ENCODE measurements at places on chromosomes 1 and 21.

DNA sequence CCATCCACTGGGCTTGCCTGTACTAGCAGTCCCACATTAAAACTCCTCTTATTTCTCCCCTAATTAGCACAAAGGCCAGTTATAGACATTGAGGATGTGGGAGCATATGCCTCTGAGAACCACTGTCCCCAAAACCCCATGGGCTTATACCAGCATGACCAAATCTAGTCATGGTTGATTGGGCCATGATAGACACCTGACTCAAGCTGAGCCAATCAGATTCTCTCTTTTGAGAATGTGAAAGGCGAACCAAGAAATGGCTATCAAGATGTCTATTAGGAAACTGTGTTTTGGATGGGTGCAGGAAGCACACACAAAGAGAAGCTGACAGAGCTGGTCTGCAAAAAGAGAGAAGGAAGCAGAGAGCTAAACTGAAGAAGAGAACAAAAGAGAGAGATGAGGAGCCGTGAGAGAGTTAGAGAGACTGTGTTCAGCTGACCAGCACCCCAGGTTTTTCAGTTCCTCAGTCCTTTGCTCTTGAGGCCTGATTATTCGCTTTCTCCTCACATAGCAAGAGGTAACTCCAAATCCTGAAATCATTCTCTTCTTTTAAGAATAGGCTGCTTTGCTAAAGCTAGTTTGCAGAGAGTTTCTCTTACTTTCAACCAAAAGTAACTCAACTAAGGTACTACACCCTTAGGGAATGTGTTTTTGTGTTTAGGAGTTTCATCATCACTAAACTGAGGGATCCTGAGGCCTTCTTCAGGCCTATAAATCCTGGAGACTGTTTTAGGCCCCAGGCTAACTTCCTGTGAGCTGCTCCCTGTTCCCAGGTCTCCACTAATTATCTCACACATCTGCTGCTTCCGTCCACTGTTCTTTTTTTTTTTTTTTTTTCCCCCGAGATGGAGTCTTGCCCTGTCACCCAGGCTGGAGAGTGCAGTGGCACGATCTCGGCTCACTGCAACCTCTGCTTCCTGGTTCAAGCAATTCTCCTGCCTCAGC lies 7.9 kb upstream of the TIPRL start:
- no peak for DNase-seq

- no peak for DNase-seq
Observed at GRCh38 chr1:219581766-219582165, 31.1 kb downstream of the ZC3H11B start.

- DNase-seq: no peak
Observed at GRCh38 chr1:8814865-8815264, 2.6 kb downstream of the RERE start.

DNA sequence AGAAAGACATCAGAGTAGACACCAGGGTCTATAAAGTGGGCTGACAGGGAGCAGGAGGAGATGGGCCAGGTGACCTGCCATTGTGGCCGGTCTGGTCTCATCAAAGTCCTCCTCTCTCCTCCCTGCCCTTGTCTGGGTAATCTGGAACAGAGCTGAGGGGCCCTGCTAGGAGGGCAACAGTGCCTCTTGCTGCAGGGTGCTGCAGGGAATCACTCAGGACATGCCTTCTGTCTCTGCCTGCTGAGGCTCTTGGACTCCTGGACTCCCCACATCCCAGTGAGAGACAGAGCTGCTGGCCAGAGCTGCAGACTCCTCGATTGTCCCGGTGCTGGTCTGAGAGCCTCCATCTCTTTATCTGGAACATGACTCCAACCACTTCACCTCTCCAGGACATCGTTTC lies 366.1 kb upstream of the DUSP10 start:
- no peak for DNase-seq

GRCh38 chr1:17816511-17816910 lies 61.4 kb downstream of the ACTL8 start:
- no peak for DNase-seq

DNA sequence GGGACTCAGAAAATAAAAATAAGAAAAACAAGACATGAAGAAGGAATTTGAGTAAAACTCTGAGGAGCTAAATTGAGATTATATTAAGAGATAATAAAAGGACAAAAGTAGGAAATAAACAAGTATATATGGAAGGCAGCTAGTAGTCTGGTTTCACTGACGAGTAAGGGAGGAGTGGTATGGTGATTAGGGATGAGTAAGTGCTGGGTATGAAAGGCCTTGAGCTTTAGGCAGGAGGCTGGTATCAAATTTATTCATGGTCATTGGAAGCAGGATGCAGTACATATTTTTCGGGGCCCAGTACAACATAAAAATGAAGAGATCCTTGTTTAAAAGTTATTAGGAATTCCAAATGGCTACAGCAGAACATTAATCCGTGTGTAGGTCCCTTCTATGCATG lies 789.7 kb upstream of the PRMT6 start:
- no peak for DNase-seq

DNA sequence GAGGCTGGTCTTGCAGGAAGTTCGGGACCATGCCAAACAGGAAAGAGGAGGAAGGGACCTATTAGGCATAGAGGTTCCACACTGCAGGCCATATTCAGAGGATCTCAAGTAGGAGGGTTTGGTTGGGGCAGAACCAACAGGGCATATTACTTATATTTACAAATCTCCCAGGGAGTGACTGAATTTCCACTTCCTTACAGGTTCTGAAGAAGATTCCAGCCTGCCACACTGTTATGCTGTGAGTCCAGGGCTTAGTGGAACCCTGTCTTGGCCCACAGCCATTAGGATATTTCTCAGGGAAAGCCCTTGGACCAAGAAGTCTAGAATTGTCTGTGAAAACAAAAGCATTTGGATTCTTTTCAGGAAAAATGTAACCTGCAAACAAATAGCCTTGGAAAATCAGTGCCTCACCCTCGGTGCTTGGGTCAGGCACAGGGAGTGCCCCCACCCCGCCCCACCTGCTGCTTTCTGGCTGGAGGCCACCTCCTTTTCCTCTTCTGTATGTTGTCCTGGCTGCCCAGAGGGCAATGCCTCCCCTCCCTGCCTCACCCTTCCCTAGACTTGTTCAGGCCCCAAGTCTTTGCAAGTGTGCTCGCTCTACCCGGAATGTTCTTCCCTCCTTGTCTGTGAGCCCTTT lies 41.0 kb upstream of the JUN start:
- DNase-seq: no peak

GRCh38 chr1:9700340-9700739 lies 48.8 kb downstream of the PIK3CD start:
- DNase-seq: no peak

- no peak for DNase-seq
Observed at GRCh38 chr21:45011911-45012661, 62.3 kb upstream of the ADARB1 start.

GRCh38 chr1:229109320-229109761 lies 161.6 kb upstream of the RAB4A start:
- no peak for DNase-seq

GRCh38 chr1:71252900-71253299 lies 172.1 kb upstream of the ZRANB2 start:
- no peak for DNase-seq

- no peak for DNase-seq
Observed at GRCh38 chr1:179808503-179808902, 65.4 kb downstream of the FAM163A start.

DNA sequence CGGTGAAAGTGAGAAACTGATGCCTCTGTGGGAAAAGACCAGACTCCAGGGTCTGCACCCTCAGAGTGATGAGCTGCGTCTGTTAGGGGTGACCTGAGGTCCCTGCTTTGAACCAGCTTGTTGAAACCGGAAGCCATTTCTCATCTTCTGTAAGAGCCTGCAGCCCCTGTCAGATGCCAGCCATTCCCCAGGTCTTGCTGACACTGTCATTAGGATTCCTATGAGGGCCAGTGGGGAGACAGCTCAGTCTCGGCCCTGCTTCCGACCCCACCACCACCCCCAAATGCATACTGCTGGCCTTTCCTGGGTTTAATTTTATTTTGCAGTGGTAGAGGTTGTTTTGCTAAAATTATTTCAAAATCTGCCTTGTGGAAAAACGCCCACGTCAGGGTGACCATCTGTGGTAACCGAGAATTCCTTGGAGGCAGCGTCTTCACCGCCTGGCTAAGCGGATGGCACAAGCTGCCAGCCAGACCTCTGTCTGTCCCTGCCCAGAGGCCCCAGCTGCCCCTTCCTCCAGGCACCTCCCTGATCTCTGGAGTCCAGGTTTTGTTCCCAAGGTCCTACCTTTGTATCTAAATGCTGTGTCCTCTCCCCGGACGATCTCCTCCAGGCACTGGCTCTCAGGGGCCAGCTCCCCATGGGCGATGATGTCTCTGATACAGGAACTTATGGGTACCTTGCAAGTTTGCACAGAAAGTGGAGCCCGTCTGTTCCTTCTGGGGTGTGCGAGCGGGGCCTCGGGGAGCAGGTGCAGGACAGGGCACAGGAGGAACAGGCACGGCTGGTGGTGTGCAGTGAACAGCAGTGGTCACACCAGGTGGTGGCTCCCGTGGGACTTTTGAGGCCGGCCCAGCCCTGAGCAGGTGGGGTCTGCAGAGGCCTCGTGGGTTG lies 49.9 kb downstream of the PRKCZ start:
- DNase-seq: no peak

DNA sequence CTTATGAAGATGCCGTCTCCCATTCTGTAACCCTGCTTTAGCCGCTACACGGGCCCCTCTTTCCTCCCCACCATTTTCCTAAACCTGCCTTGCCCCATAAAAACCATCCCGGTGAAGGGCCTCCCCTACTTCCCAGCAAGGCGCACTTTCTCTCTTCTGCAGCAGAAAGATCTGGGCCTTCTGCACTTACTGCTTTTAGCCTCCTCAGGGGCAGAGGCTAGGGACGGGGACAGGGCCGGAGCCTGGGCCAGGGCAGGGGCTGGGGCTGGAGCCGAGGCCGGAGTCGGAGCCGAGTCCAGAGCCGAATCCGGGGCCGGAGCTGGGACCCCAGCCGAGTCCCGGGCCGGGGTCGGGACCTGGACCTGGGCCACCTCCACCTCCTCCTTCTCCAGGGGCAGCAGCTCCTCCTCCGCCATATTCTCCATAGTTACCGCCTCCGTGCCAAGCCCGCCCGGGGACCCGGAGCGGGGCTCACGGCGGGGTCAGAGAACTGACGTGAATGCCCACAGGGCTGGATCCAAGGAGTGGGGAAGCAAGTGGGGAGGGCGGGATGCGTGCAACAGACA lies 382 bp downstream of the TRMT1L start:
- no peak for DNase-seq

DNA sequence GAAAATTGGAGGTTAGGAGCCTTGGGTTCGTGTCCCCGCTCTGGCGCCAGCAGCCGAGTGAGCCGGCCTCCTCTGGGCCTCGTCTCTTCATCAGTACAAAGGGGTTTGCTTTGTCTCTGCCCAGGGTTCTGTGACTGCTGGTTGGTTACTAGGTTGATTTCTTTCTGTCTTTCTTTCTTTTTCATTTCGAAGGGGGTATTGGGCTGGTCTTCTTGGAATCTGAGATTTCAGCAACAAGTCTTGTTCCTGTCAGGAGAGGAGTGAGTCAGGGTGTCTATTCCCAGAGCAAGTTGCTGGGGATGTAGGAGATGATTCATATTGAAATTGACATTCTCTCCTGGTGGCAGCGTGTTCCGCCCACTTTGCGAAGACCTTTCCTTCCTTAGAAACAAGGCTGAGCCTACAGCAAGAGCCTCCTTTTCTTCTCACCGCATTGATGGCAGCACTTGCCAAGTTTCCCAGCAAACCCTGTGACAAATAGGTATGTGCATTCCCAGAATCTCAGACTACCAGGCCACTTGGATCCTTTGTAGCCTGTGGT lies 79.2 kb downstream of the MAN1C1 start:
- no peak for DNase-seq

DNA sequence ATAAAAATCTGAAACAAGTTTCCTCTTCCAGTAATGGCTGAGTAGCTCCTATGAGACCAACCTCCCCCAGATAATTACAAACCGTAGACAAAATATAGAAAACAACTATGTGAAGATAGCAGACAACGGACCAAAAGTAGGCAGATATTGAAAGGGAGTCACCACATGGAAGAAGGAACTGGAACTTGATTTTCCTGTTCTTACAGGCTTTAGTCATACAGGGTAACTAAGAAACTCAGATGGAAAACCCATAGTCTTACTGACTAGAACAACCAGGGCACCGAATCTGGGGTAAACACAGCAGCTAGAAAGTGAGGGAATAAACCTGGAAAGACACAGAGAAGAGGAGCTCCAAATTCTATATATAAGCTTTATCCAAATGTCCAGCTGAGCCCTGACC lies 26.0 kb downstream of the LMX1A start:
- no peak for DNase-seq

- no peak for DNase-seq
Observed at GRCh38 chr1:14848625-14849024, 250.1 kb downstream of the KAZN start.

DNA sequence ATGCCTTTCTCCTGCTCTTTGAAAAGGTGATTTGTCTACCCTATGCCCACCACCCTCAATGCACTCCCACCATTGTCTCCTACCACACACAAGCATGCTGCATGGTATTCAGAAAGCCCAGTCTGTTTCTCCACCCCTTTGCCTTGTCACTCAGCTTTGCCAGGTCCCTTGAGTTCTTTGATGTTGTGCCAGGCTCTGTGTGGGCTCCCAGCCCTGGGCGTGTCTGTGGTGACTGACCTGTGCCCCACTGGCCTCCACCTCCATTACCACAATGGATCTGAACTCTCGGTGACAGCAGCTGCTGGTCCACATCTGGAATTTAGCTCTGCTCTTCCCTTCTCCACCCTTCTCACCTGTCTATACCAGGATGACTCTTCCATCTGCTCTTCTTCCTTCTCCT lies 34.9 kb downstream of the ATP2B4 start:
- no peak for DNase-seq

GRCh38 chr1:54800041-54800898 lies 853 bp downstream of the TTC22 start:
- DNase-seq: no peak

- DNase-seq: no peak
Observed at GRCh38 chr21:42212266-42212665, 6.7 kb upstream of the ABCG1 start.

DNA sequence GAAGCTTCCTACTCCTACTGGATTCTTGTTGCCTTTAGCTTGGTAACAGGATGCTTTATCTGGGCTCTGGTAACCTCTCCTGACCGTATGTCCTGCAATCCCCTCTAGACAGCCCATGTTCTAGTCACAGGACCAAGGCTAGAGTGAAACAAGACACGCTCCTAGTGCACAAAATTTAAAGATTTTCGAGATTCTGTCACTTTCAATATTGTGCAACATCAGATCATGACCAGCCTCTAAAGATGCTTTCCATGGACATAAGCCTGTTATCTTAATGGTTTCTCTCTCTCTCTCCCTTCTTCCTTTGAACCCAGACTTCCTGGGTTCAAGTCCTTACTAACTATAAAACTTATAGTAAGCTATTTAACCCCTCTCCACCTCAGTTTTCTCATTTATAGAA lies 1.6 kb upstream of the LY9 start:
- DNase-seq: no peak

DNA sequence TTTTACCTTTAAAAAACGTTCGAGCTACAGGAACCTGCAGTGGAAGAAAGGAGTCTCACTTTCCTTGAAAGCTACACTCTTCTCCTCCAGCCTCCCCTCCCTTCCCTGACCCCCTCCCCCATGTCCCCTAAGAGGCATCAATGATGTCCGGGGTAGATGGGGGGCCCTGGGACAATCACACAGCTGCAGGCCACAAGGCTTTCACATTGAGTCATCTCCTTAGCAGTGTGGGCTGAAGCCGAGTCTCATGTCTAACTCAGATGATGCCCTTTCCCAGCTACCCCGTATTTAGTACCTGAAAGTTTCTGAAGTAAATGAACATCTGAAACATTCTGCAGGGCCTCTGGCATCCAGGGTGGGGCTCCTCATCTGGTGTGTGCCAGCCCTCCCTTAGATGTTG lies 6.3 kb upstream of the GPR25 start:
- DNase-seq: peak; percentile 41

GRCh38 chr21:36555199-36555800 lies 75.4 kb upstream of the CLDN14 start:
- DNase-seq: no peak

- no peak for DNase-seq
Observed at GRCh38 chr1:236913371-236914037, 90.7 kb downstream of the MT1HL1 start.

Measured in stimulated activated CD8-positive, alpha-beta memory T cell treated with anti-CD3 and anti-CD28 coated beads, Interleukin-7, amount 100 ng/mL, for 48 hours (primary cell).